ENCODE measurements at places on chromosomes 12 and 14.

- no peak for DNase-seq
These were observed 10.0 kb upstream of the GPR68 start for GRCh38 chr14:91254461-91254860.

- DNase-seq = no peak
These were observed 82.4 kb upstream of the CCND2 start for GRCh38 chr12:4191149-4191548.

GRCh38 chr14:93950948-93951634, 23.9 kb downstream of the FAM181A start:
- DNase-seq = no peak

DNA sequence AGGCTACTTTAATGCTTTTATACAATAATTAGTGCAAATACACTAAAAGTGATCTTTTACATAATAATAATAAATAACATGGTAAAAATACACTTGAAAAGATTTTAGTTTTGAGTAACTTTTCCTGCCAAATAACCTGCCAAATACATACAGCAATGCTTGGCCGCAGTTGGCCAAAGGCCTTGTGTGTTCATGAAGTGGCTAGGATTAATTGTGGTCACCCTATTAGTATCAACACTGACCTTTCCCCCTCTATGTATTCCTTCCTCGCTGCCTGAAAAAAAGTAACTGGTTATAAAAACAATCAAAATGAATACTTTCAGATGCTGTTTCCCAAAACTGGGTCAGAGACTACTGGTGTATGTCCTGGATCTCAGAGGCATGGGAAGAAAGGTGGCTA, 34.3 kb downstream of the KICS2 start:
- no peak for DNase-seq

GRCh38 chr12:11891754-11892386, 178.9 kb upstream of the BCL2L14 start:
- DNase-seq = no peak
